ENCODE measurements at places on chromosomes 2 and 18. TPM values are rescaled to one million over a fixed set of nuclear protein-coding genes. Genes with fewer than 3 reads are reported as not detected.

Gene SLC30A3
- total RNA-seq = 0.19 TPM

Gene SLC14A1
- 443 TPM for total RNA-seq

Gene CABLES1
- 19.0 TPM for total RNA-seq

Gene ECEL1
- not detected for total RNA-seq

Gene ERICH2
- not detected for total RNA-seq

Gene TEKT4
- not detected for total RNA-seq

Gene TUBA3E
- total RNA-seq = not detected

Gene TCF4
- total RNA-seq = 122 TPM

Gene METAP1D
- total RNA-seq = 4.1 TPM

Gene SAG
- total RNA-seq = not detected

Gene KCNK3
- 8.2 TPM for total RNA-seq

Gene SERPINB2
- 2.4 TPM for total RNA-seq

Gene HOXD1
- total RNA-seq = not detected

Gene LONRF2
- 0.13 TPM for total RNA-seq

Gene TMEM247
- total RNA-seq = not detected

Gene LYG2
- total RNA-seq = not detected

Gene MAP2
- 7.1 TPM for total RNA-seq

Gene GAL3ST2
- not detected for total RNA-seq

Gene LRRFIP1
- total RNA-seq = 82.8 TPM

Gene KCNG2
- total RNA-seq = not detected

Gene COLEC11
- total RNA-seq = 0.92 TPM

Gene TDRD15
- total RNA-seq = not detected

Gene FSHR
- not detected for total RNA-seq
